Mucosa of descending colon (tissue), 3 donors: ENCODE measurements at places on chromosomes 12 and 14. TPM values are rescaled to one million over a fixed set of nuclear protein-coding genes. Genes with fewer than 3 reads are reported as not detected.

Gene INSM2
- not detected for total RNA-seq

Gene RPS6KL1
- 12.7 TPM for total RNA-seq

Gene RTL1
- total RNA-seq, result not detected

Gene PABPN1
- 157 TPM for total RNA-seq

Gene PTPRQ
- total RNA-seq, result 0.16 TPM

Gene HOXC13
- total RNA-seq, result not detected

Gene SLC25A21
- 0.31 TPM for total RNA-seq

Gene ANO2
- total RNA-seq, result 5.1 TPM

Gene TNFAIP2
- 67.4 TPM for total RNA-seq

Gene RNASE2
- total RNA-seq, result 4.0 TPM

Gene TCL1B
- not detected for total RNA-seq

Gene FAM181A
- not detected for total RNA-seq

Gene PTPRR
- total RNA-seq, result 25.1 TPM

Gene WDR89
- 10.5 TPM for total RNA-seq

Gene ADIPOR2
- 76.1 TPM for total RNA-seq

DNA sequence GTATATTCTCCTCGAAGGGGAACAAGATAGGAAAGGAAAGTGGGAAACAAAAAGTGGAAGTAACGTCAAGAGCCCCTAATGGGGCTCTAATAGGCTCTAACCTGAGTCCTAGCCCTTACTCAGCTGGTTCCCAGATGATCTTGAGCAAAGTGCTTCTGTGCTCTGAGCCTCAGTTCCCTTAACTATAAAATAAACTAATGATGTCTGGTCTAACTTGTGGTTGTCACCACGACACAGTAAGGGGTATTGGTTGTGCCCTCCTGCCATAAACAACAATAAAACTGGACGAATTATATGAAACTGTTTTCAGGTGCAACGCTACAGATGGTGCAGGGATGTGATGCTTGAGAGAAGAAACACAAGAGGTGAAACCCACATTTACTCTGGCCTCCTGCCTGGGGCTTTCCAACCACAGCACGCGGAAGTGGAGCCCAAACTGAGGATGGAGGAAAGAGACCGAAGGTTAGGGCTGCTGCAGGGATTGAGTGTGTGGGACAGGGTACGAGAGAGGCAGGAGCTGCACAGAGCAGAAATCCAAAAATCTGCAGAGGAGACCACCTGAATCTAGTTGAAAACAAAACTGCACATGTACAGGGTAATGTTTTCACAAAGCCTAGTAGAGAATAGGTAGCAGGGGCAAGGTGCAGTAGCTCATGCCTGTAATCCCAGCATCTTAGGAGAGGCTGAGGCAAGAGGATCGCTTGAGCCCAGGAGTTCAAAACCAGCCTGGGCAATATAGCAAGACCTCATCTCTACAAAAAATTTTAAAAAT is 45.6 kb upstream of the BCL2L14 start:
- DNase-seq, result peak; percentile 68

DNA sequence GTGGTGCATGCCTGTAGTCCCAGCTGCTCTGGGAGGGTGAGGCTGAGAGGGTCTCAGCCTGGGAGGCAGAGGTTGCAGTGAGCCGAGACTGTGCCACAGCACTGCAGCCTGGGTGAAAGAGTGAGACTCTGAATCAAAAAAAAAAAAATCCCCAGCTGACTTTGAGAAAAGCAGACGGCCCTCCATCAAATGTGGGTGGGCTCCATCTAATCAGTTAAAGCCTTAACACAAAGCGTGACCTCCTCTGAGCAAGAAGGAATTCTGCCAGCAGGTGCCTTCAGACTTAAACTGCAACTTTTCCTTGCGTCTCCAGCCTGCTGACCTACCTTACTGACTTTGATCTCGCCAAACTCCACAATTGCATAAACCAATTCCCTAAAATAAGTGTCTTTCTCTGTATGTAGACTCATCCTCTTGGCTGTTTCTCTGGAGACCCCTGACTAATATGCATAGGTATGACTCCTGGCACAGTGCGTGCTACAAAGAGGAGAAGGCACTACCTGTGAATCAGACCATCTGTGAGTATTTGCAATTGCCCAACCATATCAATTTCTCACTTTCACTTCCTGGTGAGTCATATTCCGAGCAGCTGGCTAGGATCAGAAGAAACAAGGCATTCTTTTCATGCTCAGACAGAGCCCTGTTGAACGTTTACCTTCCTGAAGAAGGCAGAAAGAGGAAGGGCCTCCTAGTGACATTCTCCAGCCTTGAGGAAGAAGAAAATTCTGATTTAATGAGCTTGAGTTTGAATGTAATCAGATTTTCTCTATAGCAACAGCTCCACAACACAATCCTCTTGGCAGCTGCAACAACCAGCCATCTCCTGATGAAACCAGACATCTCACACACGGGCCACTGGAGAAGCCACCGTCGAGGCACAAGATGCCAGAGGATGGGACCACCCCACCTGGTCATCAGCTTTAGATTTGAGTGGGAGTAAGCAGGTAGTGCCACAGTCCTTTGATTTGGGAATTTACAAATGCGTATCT is 54.3 kb downstream of the CLMN start:
- no peak for DNase-seq

DNA sequence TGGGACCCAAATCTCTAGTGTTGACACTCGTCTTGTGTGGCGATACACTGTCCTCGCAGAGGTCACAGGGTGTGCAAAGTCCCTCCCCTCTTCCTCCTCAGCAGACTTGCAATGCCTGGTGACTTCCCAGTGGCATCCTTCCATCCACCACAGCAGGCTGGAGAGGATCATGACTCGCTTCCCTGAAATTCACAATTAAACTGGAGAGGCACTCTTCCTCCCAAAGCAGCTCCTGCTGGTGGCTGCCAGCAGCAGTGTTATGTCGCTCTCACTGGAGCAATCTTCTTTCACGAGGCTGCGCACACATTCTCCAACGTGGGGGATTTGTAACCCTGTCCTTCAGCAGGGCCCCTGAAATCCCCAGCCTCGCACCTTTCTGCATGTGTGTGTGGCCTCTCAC is 145.2 kb upstream of the TMCC3 start:
- no peak for DNase-seq

DNA sequence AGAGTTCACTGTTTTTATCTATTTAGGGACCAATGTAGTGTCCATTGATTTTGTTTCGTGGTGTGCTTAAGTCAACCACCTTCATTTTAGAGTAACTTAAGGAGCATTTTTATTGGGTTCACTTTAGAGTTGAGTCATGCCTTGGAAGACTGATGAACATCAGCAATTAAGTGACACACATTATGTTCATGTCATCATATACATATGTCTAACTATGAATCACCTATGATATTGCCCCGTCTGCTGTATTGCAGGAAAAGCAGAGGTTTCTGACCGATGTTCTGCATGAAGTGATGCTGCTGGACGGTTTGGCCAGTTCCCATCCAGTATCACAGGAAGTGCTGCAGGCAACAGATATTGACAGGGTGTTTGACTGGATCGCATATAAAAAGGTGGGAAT is 227.1 kb downstream of the TRHDE start:
- no peak for DNase-seq

DNA sequence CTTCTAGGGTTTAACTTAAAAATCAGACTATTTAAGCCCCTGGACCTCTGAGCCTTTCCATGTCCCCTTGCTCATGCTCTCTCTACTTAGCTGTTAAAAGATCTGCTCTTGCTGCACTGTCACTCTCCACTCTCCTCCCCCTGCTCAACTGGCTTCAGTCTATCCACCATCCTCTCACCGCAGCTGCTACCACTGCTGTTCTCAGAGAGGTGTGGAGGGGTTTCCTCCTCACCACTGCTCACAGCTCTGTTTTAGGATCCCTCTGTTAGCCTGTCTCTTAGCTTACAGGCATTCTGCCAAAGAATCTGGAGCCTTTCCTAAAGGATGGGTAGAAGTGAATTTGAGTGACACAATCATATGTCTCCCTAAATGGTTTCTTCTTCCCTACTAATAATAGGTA is 43.7 kb upstream of the ATP2B1 start:
- DNase-seq, result no peak

DNA sequence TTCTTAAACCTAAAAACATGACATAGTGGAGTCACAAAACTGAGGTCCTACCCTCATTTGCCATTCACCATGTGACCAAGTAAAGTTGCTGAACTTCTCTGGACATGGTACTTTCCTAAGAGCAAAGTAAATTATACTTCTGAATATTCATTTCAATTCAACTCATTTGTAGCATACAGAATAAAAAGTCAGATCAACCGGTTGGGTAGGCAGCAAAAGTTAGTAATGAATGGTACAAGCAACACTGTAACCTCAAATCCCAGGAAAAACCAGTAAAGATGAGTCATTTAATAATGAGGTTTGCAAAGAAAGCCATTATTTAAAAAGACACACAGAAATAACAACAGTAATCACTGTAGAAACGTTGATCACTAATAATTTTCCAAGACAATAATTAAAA is 8.7 kb downstream of the POLE2 start:
- DNase-seq, result no peak

DNA sequence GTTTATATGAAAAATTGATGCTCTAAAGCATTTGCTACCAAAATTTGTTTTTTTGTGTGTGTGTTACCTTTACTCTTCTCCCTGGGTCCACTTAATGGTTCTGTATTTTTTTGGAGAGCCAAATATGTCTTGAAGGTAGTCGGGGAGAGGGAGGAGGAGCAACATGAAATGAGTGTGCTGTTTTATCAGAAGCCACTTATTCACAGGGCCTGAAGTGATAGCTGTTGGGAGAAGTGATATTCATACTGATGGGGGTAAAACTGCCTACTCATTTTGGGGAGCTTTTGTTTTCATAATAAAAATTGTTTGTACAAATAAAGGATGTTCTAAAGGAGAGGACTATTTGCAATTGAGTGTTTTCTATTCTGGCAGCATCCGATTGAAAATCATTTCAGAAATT is 29.2 kb downstream of the CRADD start:
- no peak for DNase-seq

DNA sequence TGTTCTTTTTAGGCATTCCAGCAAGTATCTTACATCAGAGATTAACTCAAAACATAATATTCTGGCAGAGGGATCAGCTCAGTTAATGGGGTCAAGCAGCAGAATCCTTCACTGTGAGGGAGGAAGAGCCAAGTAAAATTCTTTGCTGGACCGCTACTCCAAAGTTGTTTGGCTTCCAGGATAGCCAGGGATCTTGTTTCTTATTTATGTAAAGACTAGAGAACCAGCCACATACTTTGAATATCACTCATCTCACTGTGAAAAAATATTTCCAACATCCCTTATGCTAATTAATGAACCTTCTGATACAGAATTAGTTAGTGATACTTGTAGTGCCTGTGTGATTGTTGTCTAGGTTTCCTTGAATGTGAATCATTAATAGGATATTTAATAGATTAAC is 94.2 kb downstream of the PLEKHA5 start:
- DNase-seq, result no peak

- no peak for DNase-seq
Observed at GRCh38 chr12:49061157-49061650, 610 bp upstream of the KMT2D start.

GRCh38 chr12:53096759-53097158 is 708 bp upstream of the IGFBP6 start:
- DNase-seq, result no peak

DNA sequence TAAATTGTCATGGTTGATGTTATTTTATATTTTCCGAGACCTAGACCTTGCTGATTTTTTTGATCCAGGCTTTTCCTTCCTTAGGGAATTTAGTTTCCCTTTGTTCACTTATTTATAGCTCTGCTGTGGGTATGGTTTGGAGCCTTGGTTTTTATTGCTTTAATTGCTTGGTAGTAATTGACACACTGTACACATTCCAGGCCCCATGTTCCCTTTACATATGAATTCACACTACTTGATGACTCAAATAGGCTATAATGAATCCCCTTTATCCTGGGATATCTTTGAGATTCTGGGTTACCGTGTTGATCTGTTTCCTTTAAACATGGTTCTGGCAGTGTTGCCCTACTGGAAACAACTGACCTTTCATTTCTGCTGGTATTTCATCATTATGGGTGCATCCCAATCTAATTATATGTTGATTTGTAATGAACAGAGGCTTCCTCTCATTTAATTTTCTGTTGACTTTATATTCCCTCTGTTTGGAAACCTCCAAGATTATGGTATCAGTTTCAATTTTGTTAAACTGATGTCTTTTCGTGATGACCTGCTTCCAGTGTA is 424.0 kb downstream of the RAD51B start:
- no peak for DNase-seq

GRCh38 chr12:98698603-98699463 is 53.7 kb downstream of the APAF1 start:
- DNase-seq, result peak; percentile 44

- no peak for DNase-seq
Observed at GRCh38 chr14:67385120-67385519, 25.0 kb downstream of the EIF2S1 start.

GRCh38 chr12:20567413-20567812 is 127.7 kb upstream of the SLCO1C1 start:
- DNase-seq, result no peak

DNA sequence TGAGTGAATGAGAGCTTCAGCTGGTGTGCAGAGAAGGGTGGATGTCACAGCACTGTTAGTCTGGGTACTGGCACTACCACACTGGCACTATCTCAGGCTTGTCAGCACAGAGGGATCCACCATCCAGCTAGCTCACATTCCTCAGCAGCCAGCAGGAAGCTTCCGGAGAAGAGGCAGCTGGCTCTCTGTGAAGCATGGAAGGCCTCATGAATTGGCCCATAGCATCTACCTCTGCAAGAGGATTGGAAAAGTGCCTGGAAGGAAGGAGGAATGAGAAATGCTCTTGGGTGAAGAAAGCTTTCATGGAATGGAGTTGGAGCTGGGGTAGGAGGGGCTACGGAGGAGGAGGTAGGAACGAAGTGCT is 9.9 kb downstream of the KRT83 start:
- no peak for DNase-seq

DNA sequence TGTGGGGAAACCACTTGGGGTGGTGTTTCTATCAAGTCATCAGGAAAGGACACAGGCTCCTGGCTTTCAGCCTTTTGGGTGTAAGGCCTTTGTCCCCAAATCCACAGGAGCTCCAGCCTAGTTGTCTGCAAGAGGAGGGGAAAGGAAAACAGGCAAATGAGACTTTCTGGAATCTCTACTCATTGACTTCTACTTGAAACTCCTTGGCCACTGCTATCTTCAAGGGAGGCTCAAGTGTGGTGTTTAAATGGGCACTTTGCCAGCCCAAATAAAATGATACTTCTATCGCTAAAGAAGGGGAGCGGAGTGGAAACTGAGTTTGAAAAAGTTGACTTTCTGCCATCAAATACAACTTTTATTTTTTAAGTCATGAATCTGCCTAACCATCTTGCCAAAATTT is 445.9 kb upstream of the RGS6 start:
- DNase-seq, result no peak

GRCh38 chr12:54432815-54433164 is 13.7 kb upstream of the ITGA5 start:
- DNase-seq, result no peak

DNA sequence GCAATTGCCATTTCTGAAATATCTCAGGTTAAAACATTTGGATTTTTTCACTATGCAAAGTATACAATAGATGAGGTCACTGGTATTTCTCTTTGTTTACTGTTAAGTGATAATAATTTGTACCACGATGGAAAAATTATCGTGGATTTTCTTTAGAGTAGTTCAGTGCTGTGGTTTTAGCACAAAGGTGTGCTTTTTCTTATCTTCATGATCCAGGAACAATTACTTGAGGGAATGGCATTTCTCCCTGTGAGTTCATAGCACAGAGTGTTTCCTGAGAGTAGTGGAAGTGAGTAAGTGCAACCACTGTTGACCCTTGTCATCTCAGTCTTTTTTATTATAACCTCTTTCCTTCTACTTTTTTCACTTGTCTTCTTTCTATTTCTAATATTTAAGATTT is 86.8 kb downstream of the FGD4 start:
- DNase-seq, result no peak
